ENCODE measurements at places on chromosomes 2 and 18.

- DNase-seq: no peak
These were observed 287.3 kb upstream of the REV1 start for GRCh38 chr2:99776906-99777646.

- DNase-seq: peak; percentile 66
These were observed 2.9 kb upstream of the MAL start for GRCh38 chr2:95022309-95023221.

GRCh38 chr2:31366733-31367132 is 47.8 kb downstream of the XDH start:
- DNase-seq: no peak

- DNase-seq: no peak
These were observed 232.1 kb downstream of the PRKCE start for GRCh38 chr2:45883603-45884000.

DNA sequence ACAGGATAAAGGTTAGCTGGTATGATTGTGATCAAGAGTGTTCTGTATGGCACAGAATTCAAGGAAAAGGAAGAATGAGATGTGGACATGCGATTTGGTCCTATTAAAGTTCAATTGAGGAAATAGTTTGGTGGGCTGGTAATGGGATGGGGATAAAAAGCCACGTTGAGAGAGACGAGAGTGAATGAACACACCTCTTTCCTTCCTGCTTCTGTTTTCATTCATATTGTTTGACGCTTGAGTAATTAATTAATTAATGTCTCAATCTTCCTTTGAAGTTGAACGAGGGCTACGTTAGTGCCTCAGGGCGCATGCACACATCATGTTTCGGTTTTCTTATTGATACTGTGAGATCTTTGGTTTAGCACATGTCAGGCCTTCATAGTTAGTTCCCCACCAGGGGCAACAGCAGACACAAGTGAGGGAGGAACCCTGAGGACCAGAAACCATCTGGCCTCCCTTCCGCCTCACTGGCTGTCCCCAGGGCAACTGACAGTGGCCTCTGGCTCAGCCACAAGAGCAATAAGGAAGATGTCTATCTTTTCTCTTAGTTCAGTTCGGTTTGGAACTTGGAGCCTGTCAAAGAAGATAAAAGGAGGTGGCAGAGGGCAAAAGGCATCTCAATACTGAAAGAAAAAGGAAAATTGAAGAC is 116.0 kb downstream of the LIPG start:
- no peak for DNase-seq

DNA sequence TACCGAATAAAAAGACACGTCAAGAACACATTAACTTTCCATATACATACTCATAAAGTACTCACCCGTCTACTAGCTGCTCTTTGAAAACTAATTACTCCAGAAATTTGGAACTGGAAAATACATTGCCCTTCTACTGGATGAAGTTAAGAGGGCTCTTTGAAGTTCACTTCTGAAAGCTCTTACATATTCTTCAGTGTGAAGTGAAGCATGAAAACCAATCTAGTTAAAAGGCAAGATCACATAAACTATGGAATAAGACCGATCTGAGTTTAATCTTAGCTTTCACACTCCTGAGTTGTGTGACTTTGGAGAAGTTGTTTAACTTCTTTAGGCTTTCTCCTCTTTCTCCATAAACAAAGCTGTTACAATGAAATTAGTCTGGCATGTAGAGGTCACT is 38.5 kb downstream of the REV1 start:
- DNase-seq: no peak

GRCh38 chr2:27771202-27771547 is 344 bp upstream of the MRPL33 start:
- DNase-seq: no peak

GRCh38 chr2:148926981-148927401 is 52.0 kb downstream of the KIF5C start:
- no peak for DNase-seq

DNA sequence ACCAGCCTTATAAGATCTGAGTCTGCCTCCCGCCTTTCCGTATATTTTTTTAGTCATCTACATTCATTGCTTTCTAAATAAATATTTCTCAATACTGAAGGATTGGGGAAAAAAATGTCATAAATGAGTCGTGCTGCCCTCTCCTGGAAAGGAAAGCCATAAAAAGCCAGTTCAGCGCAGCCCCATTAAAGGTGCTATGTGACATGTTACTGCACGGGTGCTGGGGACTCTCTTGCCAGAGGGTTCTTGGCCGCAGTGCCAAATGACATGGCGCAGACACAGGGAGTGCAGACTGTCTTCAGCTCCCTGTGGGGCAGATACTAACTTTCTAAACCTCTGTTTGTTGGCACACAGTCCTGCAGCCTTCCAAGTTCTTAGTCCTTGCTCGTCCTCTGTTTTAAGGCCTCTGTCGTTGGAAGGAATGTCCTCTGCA is 53.7 kb upstream of the MAP3K20 start:
- DNase-seq: no peak

DNA sequence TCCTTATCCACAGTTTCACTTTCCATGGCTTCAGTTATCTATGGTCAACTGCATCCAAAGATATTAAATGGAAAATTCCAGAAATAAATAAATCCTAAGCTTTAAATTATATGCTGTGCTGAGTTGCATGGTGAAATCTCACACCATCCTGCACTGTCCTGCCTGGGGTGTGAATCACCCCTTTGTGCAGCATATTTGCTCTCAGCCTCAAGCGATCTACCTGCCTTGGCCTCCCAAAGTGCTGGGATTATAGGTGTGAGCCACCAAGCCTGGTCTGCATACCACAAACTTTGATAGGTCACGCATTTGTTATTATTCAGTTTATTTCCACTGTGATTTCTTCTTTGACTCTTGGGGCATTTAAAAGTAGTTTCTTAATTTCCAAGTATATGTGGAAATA is 117.2 kb downstream of the SPIRE1 start:
- DNase-seq: no peak

- DNase-seq: no peak
These were observed 214.3 kb upstream of the NXPH2 start for GRCh38 chr2:138994502-138994901.

GRCh38 chr2:12465631-12466135 is 251.1 kb upstream of the TRIB2 start:
- DNase-seq: no peak

DNA sequence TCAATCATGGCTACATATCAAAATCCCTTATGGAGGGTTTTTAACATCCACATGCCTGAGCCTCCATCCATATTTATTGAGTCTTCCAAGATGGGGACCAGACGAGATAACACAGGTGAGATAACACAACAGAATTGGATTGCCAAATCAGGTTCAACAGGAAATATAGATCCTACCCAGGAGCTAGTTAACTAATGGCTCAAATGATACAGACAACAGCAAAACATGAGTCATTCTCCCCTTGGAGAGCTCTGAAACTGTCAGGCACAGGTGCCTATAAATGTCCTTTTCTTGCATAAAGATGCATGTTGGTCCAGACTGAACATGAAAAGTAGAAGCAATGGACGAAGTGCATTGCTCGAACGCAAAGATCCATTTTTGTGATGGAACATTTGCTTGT is 202.2 kb downstream of the CDH20 start:
- DNase-seq: no peak

- DNase-seq: no peak
These were observed 9.7 kb upstream of the SNRNP200 start for GRCh38 chr2:96315005-96315399.

DNA sequence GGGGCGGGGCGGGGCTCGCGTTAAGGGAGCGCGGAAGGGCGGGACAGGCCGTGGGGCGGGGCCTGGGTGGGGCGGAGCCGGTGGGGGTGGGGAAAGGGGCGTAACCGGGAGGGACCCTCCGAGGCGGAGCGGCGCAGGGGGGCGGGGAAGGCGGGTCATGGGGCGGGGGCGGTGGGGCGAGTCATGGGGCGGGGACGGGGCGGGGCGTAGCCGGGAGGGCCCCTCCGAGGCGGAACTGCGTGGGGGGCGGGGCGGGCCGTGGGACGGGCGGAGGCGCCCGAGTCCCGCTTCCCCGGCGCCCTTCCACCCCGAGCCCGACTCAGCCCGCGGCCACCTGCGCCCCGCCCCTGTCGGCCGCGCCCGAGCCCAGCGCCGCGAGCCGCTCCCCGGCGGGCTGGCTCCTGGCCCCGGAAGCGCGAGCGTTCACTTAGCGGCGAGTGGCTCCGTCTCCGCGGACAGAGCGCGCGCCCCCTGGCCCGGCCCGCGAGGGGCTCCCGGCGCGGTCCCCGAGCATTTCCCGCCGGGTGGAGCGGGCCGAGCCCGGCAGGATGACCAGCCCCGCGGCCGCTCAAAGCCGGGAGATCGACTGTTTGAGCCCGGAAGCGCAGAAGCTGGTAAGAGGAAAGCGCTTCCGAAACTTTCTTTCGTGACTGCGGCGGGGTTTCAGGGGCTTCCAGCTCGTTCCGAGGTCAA is 64.7 kb downstream of the LRRFIP1 start:
- DNase-seq: peak; percentile 94

DNA sequence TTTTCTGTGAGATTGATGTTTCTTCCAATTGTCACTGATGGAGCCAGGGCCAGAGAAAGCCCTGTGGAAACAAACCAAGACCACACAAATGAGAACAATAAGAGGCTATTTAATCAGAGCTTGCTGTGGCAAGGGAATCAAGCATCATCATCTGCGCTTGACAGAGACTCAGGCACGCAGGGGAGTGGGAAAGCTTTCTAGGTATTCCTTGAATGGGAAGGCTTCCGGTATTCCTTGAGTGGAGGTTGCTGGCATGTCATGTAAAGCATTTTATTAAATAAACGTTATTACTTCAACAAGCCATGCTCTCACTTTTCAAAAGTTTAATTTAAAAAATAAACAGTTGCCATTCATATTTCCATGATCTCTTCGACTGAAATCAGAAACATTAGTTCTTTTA is 194.6 kb upstream of the SYT4 start:
- DNase-seq: no peak

DNA sequence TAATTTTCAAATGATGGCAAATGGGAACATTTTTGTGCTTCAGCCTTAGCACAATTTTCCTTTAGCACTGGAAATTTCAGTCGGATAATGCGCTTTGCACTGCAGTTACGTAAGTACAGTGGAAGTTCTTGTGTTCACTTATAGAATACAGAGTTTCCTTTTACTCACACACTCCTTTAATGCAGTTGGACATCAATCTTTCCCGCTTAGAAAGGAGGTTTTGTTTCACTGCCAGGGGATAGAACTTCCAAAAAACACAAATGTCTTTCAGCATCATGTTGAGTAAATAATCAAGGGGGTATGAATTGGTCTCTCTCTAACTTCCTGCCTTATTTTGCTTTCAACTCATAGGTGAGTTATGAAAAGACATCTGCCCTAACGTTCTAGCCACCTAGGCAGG is 63.2 kb downstream of the TGFA start:
- DNase-seq: no peak

- no peak for DNase-seq
These were observed 3.6 kb upstream of the DGKD start for GRCh38 chr2:233350708-233351107.

DNA sequence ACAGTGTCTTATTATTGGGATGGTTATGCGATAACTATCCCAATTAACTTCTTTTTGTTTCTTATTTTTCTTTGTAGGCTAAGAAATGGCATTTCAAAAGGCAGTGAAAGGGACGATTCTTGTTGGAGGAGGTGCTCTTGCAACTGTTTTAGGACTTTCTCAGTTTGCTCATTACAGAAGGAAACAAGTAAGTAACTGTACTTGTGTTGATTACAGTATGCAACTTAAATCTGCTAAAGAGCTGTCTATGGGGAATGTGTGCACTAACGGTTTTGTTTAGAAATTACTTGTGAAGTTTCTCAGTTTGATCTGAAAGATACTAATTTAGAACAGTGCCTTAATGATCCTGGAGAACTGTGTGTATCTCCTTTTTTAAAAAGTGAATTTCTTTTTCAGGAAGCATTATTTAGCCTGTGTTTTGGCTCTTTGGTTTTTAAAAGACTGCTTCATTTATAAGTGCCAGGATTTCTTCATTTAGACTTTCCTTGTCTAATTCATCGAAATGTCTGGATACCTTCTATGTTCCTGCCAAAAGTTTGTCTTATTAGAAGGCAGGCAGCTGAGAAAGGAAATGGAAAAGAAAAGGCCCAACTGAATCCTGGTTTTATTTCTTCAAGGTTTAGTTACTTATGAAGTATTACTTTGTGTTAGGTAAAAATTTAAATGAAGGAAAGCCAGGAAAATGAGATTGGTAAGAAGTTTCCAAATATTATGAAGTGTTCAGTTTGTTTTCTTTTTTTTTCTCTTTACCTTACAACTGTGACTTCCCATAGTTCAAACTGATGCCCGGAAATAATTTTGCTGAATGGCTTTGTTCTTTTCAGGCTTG is 40.1 kb downstream of the GPD2 start:
- DNase-seq: no peak

- DNase-seq: no peak
These were observed 14.6 kb downstream of the CXCR1 start for GRCh38 chr2:218152172-218152571.

GRCh38 chr2:45578056-45578843 is 32.8 kb downstream of the SRBD1 start:
- no peak for DNase-seq

DNA sequence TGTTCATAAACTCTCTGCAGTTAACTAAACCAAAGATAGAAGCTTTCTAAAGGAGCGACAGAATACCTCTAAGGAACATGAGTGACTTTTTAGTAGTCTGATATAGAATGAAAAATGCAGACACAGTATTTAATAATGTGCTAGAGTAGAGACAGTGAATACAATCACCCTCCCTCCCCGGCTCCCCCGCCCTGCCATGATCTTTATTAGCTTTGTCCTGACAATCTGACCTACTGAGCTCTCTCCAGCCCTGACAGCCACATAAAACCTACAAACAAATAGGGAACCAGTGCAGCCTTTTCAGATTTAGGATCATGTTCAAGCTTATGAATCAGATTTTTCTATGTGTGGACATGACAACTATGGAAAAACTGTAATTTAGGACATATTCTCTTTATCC is 777.6 kb upstream of the FANCL start:
- DNase-seq: no peak

DNA sequence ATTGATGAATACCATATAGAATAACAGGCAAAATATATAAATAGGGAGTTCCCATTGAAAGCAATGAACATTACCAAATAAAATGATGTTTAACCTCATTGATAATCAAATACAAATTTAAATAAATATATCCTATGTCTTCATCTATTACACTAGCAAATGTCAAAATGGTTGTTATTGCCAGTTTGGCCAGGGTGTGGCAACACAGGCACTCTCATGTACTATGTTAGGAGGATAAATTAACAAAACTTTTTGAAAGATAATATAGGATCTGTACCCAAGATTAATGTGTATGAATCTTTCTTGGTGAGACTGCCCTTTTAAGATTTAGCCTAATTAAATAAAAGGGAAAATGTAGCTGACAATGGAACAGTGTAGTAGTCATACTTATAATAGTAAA is 659.3 kb downstream of the ERBB4 start:
- DNase-seq: no peak

DNA sequence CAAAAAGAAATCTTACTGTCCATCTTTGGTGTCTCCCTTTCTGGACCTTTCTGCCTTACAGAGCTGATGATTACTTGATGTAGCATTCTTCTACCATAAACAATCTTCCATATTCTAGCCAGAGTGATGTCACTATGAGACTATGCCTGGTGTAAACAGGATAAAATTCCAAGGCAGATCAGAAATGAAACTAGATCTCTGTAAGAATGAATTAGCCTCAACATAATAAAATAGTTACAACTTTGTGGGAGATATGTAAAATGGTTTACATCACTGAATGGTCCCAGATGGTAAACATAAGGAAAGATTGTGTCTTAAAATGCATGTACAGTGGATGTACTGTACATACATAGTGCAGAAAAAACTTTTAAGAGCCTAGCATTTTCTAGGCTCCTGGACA is 112.3 kb upstream of the ZNF521 start:
- DNase-seq: no peak

- DNase-seq: no peak
These were observed 40.0 kb downstream of the TEX44 start for GRCh38 chr2:231632559-231633142.

- DNase-seq: no peak
These were observed 116.8 kb upstream of the FIGN start for GRCh38 chr2:163852616-163853015.
